ENCODE measurements at places on chromosomes 5 and 9.

DNA sequence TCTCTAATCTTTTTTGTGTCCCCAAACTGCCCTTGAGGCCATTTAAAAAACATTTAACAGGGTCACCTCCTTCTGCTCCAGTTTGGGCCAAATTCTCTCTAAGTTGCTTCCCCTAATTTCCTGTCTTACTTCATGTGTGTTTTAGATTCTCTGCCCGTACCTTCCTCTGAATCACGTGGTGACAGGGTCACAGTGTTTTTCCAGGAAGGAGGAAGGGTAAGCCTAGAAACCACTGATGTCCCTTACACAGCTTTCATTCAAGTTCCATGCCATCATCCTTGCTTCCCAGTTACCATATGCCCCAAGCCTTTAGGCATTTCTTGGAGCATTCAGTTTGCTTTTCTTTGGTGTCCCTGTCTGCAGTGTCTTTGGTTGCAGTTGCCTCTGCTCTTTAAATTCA lies 42.4 kb upstream of the MACIR start:
- DNase-seq, result no peak

DNA sequence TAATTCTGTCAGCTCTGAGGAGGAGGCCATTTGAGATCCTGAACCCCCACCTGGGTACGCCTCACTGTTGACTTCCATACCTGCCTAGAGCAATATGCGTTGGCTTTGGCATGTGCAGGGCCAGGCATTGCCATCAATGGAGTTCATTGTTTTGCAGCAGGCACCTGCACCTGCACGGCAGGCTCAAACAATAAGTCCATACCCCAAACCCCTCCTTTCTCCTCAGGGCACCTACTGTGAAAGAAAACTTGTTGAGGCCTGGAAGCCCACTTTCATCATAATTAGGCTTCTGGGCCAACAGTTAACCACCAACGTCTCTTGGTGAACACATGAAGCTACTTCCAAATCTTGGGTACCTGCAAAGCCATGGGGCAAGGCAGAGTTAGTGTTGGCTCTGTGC lies 238.7 kb downstream of the NFIB start:
- DNase-seq, result no peak

GRCh38 chr5:125294844-125295243 lies 548.4 kb upstream of the ZNF608 start:
- no peak for DNase-seq

- no peak for DNase-seq
Observed at GRCh38 chr9:109381011-109381729, 60.3 kb upstream of the EPB41L4B start.

DNA sequence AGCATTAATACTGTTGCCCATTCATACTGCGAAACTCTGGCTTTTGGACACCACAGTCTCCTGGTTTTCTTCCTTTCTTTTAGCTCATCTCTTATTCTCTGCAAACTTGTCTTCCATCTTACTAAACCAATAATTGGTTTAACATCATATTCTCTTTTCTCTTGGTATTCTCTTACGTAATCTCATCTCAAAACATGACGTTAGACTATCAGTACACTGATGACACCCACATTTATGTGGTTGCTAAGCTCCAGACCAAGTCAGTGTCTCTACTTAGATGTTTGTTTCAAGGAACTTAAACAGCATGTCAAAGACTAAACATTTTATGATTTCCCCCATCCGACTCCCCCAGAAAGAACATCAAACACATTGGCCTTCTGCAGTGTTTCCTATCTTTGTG lies 2.1 kb downstream of the PRRC1 start:
- DNase-seq, result no peak

GRCh38 chr9:110191615-110192014 lies 16.3 kb downstream of the C9orf152 start:
- no peak for DNase-seq

DNA sequence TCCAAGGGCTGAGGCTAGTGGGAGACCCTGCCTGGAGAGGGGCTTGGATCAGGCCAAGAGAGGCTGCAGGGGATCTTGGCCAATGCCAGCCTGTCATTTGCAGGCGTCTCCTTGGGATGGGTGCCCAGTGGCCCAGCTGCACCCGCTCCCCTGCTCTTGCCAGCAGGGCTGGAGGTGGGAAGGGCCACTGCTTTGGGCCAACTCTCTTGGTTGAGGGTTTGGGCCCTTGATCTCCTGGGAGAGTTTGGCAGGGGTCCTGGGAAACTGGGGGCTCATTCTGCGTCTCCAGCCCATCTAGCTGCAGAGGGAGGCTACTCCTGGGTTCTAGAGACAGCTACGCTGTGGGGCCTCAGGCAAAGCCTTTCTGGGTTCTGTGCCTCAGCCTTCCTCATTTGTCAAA lies 10.5 kb downstream of the PSD2 start:
- DNase-seq, result no peak

Data from activated naive CD4-positive, alpha-beta T cell treated with Interleukin-2 at 50 U/mL for 16 hours (primary cell).